ENCODE measurements at places on chromosomes 3 and 15.

DNA sequence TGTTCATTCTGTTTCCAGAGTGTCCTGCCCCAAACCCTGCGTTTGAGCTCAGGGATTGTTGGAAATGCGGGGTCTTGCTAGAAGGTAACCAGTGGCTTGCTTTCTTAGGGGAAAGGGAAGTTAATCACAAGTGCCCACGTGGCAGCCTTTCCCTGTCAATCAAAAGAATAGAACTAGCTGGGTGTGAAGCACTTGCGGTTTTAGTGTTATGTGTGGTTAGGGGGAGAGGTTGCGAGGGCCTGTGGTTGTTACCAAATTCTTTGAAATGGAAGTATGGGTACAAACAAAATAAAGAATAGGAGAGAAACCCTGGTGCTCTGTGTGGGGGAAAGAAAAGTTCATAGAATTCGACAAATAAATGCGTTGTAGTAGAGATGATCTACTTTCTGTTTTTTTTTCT lies 67.6 kb downstream of the FNDC3B start:
- DNase-seq: peak; percentile 79

- no peak for DNase-seq
These were observed 175.4 kb upstream of the PRICKLE2 start for GRCh38 chr3:64400706-64401105.

- no peak for DNase-seq
These were observed 101.9 kb upstream of the SLCO3A1 start for GRCh38 chr15:91751611-91752010.

DNA sequence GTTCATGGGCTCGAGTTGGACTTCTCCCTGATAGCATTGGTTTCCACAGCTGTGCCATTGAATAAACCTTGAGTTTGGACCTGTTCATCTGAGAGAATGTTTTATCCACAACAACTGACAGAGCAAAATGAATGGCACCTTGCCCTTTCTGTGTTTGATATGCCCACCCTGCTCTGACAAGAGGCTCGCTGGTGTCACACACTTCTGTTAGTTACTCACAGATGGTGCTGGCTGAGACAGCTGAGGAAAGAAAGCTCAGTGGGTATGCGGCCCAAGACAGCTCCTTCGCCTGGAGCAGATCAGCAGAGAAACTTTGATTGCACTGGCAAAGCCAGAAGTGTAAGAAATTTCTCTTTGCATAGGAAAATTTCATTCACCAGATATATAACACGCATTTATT lies 2.5 kb upstream of the CAPN3 start:
- no peak for DNase-seq

DNA sequence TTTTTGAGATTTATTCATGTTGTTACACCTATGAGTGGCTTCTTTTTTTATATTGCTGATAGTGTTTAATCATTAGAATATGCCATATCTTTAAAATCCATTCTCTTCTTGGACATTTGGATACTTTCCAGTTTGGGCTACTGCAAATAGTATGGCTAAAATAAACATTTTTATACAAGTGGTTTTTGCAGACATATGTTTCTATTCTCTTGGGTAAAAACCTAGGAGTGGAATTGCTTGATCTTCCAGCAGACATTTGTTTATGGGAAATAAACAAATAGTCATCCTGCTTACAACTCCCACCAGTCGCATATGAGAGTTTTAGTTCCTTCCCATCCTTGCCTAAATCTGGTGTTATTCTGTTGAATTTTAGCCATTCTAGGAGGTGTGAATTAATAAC lies 193.1 kb downstream of the ALCAM start:
- DNase-seq: no peak
